ENCODE measurements at places on chromosomes 6 and 20.

DNA sequence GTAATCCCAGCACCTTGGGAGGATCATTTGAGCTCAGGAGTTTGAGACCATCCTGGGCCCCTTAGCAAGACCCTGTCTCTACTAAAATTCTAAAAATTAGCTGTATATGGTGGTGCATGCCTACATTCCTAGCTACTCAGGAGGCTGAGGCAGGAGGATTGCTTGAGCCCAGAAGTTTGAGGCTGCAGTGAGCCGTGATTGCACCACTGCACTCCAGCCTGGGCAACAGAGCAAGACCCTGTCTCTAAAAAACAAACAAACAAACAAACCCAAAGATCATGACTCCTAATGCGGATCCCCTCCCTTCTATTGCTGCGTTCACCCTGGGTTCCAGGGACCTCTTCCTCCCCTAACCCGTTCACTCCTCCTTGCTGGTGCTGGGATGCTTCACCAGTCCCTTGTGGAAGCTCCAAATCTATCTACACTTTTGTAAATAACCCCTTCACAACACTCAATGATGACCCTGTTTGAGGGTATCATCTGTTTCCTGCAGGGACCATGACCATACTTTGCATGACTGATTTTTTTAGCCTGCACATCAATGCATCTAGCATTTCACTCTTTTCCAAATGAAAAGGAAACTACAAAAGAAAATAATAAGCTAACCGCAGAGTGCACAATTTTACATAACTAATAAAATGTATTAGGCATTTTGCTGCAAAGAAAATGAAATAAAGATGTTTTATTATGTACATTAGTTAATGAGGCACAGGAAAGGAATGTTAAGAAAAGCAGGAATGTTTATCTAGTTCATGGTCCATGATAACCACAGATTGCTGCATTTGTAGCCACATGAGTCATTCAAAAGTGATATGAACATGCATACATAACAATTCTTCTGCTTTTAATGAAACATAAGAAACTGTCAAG, 30.5 kb upstream of the IPCEF1 start:
- DNase-seq: no peak

GRCh38 chr6:159104163-159104925, 59.6 kb upstream of the TAGAP start:
- DNase-seq: peak; percentile 80

DNA sequence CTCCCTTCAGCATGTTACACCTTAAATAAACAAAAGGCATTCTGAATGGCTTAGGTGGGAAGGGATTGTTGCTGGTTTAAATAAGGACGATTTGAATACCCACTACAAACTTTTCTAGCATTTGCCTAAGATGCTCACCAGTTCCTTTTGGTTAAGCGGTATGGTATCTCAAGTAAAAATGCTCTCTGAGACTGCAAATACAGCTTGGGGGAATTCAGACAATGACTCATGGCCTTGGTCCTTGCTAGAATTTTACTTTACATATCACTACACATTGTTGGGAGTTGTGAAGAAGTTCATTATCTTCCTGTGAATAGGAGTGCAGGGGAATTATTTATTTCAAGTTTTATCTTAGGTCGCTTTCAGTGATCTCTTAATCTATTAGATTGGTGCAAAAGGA, 670.7 kb downstream of the UTRN start:
- no peak for DNase-seq

DNA sequence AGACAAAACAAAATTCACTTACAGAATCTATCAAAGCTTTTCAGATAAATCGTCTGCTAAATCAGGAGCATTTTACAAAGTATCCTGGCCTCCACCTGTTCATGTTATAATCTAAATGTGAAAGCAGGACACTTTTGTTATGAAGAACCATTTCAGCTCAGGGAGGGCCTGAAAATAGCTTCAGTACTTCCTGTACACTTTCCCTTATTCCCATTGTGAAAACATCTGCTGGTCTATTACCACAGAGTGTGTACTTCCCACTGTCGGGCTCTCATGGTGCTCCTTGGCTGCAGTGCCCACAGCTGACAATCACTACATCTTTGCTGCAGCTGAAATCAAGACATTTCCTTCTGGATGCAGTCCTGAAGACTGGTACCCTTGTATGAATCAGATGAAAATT, 128.1 kb downstream of the OPRM1 start:
- DNase-seq: no peak

DNA sequence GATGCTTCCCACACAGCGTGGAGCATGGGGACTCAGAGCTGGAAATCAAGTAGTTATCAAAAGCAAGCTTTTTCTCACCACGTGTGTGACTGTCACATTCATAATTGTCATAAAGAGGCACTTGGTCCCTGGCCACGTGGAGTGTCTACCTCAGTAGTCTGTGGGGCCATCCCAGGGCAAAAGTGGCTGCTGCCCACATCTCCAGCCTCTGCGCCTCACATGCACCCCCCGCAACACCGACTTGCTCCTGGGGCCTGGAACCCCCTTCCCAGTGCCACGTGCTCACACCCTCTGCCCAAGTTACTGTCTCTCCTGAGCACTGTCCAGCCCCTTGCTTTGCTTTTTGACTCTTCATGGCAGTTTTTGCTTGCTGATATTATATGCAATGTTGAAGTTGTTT, 133.2 kb upstream of the SNX9 start:
- no peak for DNase-seq

- DNase-seq: no peak
Measured at GRCh38 chr6:7649037-7649810, 59.2 kb downstream of the SNRNP48 start.

DNA sequence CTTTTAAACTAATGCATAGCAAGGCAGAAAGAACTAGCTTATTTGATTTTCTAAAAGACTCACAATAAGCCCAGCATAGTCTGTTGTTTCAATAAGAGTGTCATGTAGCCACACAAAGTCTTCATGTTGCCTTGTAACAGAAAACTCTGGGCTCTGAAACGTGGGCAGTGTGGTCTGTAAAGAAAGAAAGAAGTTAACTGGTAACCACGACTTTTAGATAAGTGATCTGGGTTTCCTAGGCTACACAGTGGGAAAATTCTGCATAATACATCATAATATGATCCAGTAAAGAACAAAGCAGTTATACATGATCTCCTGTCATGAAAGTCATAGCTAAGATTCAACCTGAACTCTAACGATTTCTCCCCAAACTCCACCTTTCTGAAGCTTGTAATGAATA, 13.3 kb downstream of the SNX5 start:
- DNase-seq: no peak

- DNase-seq: no peak
Measured at GRCh38 chr20:760751-761417, 7.4 kb downstream of the SLC52A3 start.

DNA sequence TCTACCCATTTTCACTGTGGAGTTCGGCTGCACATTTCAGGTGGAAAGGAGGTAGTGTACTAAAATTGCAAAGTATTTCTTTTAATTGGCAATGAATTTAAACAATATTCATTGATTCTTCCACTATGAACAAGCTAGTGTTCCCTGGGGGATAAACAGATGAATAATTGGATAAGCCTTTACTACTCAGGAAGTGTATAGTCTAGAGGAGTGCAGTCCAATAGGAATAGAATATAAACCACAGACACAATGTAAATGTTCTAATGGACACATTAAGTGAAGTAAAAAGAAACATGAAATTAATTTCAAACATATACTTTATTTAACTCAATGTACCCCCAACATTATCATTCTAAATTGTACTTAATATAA, 28.7 kb downstream of the SGK1 start:
- DNase-seq: no peak

- DNase-seq: peak; percentile 16
Measured at GRCh38 chr6:144931172-144932035, 646.3 kb downstream of the UTRN start.

DNA sequence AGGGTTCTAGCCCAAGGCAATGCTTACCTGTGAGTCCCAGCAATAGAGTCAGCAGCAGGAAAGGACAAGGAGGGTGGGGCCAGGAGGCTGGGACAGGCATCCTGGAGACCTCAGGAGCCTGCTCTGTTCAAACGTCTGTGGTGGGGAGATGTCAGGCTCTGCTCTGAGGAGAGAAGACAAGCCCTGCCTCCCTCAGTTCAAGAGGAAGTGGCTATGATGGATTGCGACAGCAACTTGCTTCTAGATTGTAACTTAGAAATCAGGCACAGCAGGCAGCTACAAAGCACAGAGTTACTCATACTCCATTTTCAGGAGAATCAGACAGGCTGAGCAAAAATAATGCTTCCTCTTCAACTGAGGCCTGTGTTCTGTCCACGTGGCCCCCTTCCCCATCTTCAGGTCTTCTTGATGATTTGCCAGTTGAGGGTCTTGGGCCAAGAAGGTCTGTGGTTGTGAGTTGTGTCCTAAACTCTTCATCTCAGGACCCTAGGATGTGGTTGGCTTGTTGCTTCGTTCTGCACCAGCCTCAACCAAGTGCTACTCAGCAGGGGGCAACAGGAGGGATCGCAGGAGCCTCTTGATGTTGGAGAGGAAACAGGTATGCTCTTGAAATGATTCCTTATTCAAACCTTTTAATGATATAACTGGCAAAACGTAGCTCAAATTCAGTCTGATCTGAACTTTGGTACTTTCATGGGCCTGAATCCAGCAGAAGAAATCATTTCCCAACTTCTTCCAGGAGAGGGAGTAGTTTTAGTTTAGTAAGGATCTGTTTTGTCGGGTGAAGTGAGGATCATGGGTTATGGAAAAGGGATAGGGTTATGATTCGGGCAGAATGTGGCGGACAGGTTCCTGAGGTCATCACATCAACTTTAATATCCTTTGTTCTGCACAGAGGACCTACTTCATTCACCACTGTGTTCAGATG, 31.0 kb downstream of the SIRPB1 start:
- DNase-seq: no peak

GRCh38 chr6:73131706-73132105, 93.6 kb downstream of the KHDC1L start:
- DNase-seq: no peak

- DNase-seq: no peak
Measured at GRCh38 chr20:48749437-48749836, 78.4 kb downstream of the PREX1 start.

DNA sequence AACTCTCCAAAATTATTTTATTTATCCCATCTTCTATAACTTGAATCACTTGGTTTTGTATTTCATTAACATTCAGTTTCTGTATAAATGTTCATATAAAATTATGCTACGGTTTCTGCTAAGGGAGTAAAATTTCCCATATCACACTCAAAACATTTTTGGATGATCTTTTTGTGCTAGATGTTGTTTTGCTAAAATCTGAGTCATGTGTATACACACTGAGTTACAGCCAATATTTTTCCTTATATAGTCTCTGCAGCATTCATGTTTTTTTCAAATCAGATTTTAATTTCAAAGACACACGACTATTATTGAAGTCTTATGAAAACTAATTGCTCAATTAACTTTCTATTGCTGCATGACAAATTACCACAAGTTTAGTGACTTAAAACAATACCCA, 54.3 kb upstream of the SLC2A12 start:
- no peak for DNase-seq

DNA sequence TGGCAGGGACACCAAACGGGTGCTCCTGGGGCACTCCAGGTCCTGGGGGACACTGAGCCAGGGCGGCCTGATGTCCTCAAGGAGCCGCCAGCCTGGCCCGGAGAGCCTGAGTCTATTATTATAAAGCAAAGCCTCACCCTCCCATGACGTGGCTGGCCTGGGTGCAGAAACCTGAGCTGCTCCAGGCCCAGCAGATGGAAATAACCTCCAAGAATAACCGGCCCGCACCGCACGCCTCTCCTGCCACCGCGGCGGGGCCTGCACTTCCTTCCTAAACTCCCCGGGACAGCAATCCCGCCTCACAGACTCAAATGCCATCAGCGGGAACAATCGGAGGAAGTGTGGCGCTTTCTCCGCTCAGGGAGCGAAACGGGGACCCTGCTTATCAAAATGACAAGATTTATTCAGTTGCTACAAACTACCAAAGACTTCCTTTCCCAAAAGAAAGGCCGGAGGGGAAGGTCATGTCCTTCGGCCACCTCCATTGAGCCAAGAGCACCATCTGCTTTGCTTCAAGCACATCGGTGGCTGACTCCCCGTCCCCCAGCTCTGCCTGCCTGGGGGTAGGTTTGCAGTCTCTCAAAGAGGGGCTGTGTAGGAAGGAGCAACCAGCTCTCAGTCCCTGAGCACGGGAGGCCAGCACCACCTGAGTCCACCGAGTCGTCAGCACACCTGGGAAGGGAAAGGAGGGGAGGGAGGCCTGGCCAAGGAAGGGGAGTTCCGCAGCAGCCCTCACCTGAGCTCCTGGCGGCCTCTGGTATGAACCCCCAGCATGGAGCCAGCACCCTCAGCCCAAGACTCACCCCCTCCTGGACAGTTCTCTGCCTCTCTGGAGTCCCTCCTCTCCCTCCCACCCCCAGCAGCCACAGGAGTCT, 78.6 kb upstream of the QKI start:
- no peak for DNase-seq

GRCh38 chr20:24705486-24705885, 236.1 kb downstream of the SYNDIG1 start:
- DNase-seq: no peak

DNA sequence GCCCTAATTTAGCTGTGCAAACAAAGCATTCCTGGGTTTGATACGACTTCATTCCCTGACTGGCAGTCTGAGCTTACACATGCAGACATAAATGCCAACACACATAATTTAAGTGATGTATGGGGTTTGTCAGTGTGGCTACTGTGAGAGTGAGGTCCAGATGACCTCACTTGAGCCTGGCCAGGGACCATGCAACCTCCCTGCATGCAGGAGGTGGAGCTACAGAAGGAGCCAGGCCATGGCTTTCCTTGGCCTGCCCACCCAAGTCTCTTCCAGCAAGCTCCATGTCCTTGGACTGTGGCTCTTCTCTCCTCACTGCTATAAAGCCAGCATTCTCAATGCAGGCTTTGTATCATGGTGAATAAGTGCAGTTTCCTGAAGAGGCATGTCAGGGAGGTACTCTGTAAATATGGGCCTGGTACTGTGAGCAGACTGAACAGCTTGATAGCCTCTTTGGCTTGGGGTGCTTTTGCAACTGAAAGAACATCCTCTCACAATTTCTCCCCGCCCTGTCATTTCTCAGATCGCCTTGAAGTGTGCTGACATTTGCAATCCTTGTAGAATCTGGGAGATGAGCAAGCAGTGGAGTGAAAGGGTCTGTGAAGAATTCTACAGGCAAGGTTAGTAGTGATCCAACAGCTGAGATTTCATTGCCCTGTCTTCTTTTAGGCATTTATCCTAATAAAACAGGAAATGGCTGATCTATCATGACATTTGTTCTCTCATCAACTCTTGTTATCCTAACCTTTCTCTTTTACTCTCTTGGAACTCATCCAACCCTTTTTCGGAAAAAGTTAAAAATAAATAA, 69.2 kb downstream of the MTFR2 start:
- no peak for DNase-seq

DNA sequence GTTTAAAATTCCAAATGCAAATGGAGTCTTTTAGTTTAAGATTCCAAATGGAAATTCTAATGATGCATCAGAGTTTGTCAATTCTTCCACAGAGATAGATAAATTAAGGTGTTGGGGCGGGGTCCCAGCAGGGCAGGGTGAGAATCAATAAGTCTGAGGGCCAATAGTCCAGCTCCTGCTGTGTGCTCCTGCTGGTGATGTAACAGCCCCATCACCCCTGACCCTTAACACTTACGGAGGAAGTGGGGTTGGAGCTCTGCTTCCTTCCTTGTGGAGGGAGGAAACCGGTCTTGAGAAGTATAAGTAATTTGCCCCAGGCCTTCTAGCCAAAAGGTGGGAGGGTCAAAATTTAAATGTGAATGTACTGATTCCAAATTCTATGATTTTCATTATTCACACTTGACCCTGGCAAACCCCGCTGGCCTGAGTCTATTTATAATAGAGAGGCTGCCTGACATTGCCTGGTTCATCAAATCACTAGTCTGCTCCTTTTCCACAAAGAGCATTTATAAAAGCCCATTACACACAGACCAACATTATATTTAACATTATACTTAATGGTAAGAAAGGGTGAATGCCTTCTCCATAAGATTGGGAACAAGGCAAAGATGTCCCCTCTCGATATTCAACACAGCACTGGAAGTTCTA, 17.2 kb downstream of the ZBTB2 start:
- DNase-seq: no peak

All from activated CD8-positive, alpha-beta memory T cell treated with anti-CD3 and anti-CD28 coated beads, Interleukin-2, amount 50 U/mL, for 4 hours (primary cell).